ENCODE measurements at places on chromosomes 12 and 14.
A peak's percentile ranks its signal among the peaks of the same experiment; 100 is the strongest.

- DNase-seq: no peak
These were observed 43.3 kb downstream of the AEBP2 start for GRCh38 chr12:19482551-19483109.

DNA sequence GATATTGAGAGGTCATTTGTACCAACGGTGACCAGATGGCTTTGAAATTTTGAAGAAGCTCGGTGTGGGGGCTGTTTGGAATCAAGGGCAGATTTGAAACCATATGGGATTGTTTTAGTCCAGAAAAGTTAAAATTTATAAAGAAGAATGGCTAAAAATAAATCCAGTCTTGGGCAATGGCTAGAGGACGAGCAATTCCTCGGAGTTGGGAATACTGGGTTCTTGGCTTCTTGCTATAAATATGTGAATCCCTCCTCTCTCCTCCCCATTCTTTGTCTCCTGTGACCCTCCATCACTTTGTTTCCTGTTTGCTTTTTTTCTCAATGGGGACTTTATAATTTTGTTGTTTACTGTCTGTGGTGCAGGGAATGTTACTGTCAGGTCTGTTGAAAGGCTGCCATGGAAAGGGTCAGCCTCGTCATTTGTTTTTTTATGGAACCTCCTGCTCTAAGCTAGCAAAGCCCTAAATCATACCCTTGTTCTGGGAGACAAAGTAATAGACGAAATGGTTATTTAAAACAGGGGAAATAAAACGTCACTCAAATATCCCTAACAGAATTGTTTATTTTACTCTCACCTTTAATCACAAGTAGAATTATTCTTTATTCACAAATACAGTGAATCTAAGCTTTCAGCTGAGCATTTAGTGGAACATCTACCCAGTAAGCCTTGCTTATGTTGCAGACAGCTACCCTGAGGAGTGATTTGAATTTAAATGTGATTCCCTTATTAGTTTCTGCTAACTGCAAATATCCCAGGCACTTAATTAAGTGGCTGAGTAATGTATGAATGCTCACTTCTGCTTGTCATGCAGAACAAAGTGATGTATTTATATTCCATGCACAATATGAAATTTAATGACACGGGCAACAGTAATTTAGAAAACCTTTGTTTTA is 273.1 kb upstream of the NOVA1 start:
- no peak for DNase-seq

GRCh38 chr12:56678852-56679251 is 9.2 kb downstream of the PTGES3 start:
- DNase-seq: no peak

DNA sequence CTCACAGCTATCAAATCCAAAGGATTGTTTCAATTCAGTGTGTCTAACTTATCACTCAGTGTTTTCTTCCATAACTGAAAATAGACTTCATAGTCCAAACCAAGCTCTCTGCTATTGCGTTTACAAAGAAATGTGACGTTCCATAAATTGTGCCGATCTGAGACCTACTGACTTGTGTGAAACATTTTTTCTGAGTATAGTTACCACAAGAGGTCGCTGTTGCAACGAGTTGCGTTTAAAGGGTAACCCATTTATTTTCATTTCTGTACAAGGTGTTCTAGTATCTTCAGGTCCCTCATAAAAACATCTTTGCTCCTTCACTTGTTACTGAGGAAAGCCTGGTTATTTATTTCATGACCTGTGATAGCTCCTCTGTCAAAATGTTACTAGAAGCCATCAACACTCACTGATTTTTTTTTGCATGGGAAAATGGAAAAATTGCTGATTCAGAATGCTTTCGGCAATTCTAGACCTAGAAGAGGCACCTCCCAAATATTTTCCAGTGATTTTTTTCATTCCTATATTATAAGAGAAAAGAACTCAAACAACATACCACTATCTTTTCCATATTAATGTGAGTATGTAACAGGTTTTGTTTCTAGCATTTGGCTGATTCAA is 60.9 kb upstream of the OR4E1 start:
- no peak for DNase-seq

GRCh38 chr12:82426081-82426480 is 67.8 kb downstream of the METTL25 start:
- no peak for DNase-seq

DNA sequence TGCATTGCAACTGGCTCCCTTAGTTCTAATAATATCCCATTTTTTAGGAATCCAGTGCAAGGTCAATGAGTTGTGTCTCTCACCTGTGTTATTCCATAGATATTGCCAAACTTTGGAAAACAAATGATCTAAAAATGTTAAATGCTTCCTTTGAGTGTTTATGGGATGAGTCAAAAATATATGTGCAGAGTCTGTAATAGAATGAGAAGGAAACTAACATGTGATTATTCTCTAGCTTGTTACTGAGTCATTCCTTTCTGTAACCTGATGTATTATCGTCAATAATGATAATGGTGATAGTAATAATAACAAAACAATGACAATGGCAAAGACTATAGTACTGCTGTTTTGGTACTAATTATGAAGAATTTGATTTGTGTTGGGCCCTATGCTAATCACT is 11.5 kb downstream of the ACSS3 start:
- DNase-seq: no peak

GRCh38 chr12:113896194-113896593 is 69.9 kb downstream of the RBM19 start:
- no peak for DNase-seq

DNA sequence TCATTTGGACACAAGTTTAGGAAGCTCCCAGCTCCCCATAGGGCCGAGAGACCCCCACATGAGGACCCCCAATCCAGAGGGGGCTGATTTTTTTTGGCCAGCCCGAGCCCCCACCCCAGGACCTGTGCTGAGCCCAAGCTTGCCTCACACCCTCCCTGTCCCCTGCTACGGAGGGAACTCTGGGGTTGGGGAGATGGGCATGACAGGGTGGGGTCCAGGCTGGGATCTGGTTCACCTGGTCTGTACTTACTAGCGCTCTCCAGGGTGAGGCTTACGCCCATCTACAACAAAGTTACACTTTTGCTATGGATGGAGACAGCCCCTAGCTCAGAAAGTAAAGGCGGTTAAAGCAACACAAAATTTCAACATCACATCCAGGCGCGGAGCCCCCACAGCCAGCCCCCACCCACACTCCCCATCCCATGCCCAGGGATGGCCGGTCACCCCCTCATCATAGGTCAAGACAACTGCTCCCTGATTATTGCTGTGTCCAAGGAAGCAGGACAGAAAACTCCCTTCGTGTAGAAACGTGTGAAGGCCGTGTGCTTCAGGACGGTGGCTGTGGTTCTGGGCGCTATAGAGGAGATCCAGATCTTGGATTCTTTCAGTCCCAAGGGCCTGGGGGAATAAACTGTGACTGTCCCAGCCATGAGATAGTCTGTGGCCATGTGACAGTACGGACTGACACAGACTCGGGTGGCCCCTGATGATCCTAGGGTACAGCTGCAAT is 10.7 kb downstream of the SLC25A29 start:
- no peak for DNase-seq

DNA sequence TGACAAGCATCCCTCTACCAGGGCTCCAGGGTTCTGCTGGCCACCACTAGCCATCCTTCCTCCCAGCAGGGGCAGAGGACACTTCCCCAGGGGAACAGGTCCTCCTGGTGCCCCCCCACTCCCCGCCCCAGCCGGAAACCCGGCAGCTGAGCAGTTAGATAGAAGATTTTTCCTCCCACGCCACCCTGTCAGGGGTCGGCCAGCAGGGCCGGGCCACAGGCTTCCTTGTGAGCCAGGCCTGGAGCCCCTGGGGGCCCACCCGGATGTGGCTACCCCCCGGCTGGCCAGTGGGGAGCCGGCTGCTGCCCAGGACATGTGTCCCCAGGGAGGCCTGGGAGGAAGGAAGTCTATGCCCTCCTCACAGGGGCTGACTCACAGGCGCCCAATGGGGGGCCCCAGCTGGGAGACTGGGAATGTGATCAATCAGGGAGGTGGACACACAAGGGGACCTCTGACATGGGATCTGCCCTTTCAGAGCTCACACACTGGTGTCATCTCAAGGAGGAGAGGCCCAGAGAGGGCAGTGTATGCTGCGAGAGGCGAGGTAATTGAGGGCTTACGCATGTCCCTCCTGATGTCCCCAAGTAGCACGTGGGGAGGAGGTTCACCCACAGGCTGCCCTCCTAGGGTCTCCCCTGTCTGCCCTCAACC is 4.2 kb downstream of the SH2B3 start:
- peak; percentile 58 for DNase-seq

- no peak for DNase-seq
These were observed 11.9 kb downstream of the PLD4 start for GRCh38 chr14:104936361-104937155.

DNA sequence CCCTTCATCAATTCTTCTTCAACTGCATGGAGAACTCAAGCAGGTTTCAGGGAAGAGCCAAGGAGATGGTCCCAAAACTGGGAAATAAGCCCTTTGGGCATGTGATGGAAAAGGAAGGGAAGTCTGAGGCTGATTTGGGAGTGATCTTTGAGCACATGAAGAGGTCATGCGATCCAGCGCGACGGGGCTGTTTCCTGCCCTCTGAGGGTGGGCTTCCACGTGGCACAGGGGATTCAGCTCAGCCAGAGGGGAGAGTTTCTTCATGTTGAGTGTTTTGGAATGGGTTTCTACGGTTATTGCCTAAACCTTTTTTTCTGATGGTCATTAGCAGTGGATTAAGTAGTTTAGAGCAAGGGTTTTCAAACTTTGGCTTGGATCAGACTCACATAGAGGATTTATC is 30.2 kb downstream of the GPR68 start:
- no peak for DNase-seq

- no peak for DNase-seq
These were observed 410.7 kb downstream of the TMEM117 start for GRCh38 chr12:44246482-44247105.

DNA sequence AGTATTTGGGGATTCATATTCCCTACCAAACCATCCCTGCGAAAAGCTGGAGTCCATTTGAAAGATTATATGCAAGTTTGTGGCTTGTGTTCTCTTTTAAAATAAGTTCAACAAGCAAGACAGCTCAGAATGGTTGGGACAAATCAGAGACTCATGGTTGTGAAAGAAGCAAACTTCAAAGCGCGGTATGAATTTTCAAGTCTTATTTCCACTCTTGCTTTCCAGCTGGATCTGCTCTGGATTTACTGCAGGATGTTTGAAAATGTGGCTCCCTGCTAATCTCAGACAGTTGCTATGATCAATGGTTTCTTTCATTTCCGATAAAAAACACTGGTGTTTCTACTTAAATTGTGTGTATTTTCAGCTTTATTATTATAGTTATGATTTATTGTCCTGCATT is 477.5 kb downstream of the RAD51B start:
- DNase-seq: no peak

GRCh38 chr14:80973931-80974641 is 18.7 kb downstream of the TSHR start:
- DNase-seq: peak; percentile 64

DNA sequence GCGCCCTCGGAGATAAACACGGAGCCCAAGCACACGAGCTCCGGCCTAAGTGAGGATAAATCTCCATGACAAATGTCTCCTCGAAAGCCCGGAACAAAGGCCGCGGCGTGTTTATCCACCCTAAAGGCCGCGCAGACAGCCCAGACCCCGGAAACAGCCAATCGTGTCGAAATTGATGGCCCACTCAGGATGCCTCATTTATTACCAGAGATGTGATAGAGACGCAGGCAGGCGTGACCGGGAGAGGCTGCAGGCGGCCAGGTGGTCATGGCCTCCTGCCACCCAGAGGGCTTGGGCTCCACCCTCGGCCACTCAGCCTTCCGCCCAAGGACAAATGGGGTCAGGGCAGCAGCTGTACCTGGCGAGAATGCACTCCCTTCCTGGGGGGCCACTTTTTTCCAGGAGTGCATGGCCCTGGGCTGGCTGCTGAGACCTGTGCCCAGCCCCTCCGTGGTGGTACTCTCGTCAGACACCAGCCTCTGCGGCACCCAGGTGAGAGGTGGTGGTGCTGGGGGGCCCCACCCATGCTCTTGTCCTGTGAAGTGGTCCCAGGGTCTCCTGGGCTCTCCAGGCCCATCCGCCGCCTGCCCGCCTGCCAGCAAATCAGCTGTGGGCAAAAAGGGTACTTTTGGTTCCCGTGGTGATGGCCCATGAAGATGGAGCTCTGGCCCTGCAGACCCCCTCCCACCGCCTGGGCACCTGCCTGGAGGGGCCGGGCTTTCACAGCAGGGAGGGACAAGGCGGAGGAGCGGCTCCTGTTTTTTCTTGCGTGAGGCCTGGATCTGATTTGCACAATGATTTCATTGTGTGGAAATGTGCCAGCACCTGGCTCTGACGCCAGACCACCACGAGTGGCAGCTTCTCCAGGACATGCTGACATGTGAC is 211.5 kb upstream of the C14orf180 start:
- no peak for DNase-seq

DNA sequence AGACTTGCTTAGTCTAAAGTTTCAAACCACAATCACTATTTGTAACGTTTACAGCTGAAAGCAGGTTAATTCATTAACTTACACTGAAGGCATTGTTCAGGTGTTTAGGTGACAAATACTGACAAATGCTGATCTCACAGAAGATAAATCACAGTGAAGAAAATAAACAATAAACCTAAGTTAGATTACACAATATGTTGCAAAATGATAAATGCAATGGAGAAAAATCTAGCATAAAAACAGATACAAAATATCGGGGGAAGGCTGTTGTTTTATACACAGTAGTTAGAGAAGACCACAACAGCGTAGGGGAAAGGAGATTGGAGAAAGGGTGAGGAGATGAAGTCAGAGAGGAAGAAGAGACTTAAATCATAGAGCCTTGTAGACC is 3.0 kb downstream of the SCAF11 start:
- no peak for DNase-seq

DNA sequence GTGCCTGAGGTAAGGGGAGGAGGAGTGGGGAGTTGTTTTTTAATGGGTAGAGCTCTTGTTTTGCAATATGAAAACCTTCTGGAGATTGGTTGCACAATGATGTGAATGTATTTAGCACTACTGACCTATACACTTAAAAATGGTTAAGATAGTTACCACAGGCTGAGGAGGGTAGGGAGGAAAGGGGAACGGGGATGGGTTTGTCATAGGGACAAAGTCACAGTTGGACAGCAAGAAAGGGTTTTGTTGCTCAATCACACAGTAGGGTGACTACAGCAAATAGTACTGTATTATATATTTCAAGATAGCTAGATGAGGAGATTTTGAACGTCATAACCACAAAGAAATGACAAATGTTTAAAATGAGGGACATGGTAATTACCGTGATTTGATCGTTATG is 1562.4 kb downstream of the AACS start:
- no peak for DNase-seq

GRCh38 chr14:92582706-92583452 is 69.3 kb downstream of the RIN3 start:
- DNase-seq: no peak

Measured in GM04503 (cell line).